Hematopoietic multipotent progenitor cell treated with erythropoietin and hydrocortisone succinate and interleukin-3 and kit ligand, for 17 days (in vitro differentiated cells): ENCODE measurements at places on chromosomes 16 and 17.

- DNase-seq: no peak
These were observed at the start of gene ARHGAP27 for GRCh38 chr17:45432405-45433158. Gene ARHGAP27, minus strand, starts transcription at chr17:45432870. Its CDS starts 2,591 bp downstream, at chr17:45430279.

GRCh38 chr17:77510133-77510796 lies 369.5 kb downstream of the SEC14L1 start:
- no peak for DNase-seq

- peak; percentile 60 for DNase-seq
These were observed 30.0 kb downstream of the TBCD start for GRCh38 chr17:82781894-82782274.

DNA sequence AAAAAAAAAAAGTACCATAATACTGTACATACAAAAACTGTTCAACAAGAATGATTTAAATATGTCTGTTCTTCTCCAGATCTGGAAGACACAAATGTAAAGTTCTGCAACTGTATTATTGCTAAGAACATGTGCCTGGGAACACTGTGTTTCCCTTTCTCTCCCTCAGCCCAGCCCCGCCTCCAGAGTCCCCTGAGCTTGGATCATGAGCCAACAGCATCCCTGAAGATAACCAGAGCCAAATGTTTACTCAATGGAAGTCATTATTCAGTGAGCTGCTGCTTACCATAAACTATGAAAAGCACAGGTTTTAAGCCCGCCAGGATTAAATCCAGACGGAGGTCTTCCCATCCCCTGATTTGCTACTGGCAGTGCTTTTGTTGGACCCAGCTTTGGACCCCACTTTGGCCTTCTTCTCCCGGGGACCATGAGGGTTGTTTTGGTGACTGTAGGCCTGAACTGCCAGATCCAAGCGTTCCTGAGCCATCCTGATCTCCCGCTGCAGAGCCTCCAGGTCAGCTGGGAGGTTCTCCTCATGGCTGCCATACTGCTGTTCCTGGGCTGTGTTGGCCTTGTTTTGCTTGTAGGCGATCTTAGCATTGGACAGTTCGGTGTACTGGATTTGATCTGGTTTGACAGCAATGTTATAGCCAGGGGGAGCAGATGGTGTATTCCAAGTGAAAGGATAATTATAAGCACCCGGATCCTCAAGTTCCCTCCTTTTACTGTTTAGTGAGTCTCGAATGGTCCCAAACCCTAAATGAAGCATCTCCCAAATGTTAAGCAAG lies 25.6 kb downstream of the GJC1 start:
- no peak for DNase-seq

DNA sequence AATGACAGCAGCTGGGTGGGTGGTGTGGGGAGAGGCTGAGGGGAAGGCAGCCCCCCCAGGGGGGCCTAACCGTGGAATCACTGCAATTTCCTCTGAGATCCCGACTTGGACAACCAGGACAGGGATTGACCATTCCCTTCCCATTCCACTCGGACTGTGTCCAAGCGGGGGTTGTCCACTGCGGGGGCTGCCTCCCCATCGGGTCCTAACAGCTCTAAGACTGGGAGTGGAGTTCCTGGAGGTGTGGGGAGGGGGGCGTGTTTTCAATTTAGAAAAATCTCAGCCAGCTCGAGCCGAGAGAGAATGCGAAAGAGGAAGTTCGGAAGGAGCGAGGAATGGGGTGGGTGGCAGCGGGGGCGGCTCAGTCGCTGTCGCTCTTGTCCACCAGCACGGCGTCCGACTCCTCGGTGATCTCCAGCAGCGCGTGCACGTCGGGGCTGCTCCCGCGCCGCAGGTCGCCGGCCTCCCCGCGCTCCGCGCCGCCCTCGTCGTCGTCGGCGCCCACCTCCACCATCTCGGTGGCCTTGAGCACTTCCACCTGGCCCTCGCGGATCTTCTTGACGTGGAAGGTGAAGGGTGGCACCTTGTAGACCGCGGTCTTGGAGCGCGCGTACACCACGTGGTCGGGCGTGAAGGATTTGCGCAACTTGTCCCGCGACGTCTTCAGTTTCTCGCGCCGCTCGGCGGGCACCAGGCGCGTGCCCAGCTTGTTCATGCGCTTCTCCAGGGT lies 16.2 kb upstream of the STAT3 start:
- DNase-seq: no peak

DNA sequence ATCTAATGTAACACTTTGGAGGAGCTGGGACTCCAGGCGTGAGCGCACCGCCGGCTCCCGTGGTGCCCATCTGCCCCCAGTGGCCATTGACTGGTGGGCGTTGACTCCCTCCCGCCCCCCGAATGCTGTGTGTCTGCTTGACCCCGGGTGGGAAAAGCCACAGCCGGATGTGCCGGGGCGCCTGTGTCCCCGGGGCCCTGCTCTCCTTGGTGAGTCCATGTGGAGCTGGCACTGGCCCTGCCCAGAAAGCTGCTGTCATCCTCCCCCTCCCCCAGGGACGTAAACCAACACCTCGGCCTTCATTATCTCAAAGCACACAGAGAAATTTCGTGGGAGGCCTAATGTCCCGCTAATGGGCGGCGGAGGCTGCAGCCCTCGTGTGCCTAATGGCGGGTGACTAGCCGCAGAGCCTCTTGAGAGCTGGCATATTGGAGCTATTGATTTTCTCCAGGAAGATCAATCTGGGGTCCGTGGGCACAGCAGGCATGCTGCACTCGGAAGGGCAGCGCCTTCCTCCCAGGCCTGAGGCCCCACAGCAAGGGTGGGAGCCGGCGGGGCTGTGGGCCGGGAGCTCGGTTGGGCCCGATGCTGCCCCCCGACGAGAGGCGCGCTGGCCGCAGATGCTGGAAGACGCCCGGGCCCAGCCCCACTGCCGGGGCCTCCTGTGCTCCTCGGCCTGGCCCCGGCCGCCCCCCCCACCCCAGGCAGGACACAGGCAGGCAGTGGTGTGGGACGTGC lies 4.0 kb upstream of the PERCC1 start:
- DNase-seq: no peak

GRCh38 chr16:52054326-52054725 lies 492.6 kb downstream of the TOX3 start:
- DNase-seq: no peak

DNA sequence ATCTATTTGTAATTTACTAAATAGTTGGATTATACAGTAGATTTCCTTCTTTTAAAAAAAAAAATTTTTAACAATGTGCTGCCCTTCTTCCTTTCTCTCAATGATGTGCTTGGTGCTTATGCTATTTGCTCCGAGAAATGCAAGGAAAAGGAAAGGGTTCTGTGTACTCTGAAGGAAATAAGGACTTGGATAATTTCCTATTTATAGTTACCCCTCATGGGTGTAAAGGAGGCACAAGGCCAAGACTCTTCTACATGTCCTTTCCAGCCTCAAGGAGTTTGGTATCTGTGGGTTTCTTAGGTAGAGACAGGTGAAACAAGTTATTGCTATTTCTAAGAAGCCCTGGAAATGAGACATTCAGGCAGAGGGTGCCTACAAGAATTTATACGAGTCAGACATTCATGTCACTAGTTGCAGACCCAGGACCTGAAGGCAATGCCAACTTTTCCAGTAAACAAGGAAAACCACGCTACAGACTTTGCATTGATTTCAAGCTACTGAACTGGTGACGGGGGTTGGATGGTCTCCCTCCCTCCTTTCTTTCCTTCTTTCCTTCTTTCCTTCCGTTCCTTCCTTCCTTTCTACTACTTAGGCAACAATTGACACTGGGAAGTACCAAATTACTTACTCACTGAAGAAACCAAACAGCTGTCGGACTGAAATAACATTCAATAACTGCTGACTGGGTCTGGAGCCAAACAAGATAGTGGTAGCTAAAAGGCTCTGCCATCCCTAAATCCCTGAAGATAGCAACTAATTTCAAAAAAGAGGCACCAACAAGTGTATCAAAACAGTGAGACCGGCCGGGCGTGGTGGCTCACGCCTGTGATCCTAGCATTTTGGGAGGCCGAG lies 33.8 kb upstream of the GHDC start:
- DNase-seq: no peak

DNA sequence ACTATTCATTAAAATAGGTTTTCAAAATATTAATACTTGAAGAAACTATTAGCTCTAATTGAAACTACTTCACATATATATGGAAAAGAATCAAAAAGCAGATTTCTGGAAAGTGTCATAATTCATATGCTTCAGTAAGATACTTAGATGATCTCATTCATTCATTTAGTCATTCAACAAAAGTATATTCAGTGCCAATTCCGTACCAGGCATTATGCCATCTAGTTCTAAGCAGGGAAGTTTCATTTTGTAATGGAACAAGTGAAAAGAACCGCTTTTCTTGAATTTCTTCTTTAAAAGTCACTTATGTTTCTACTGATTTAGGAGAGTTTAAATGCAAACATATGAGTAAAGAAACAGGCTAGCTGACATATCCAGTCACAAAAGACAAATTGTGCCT lies 118.3 kb upstream of the FAM20A start:
- DNase-seq: no peak

DNA sequence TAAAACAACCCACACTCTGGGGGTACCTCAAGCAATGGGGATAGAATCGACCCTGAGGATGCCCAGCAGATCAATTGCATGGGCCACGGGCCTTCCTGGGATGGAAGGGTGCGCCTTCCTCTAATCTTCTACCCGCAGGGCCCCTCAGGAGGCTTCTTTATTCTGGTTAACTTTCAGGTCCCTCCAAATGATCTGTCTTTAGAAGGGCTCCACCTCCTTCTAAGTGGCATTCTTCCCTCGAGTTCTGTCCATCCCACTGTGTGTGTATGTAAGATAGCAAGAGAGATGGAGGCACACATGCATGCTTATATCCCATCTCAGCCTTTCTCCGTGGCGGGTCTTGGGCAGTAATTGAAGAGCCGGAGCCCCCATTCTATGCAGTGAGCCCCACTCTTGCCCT lies 125.7 kb downstream of the MRM1 start:
- no peak for DNase-seq

DNA sequence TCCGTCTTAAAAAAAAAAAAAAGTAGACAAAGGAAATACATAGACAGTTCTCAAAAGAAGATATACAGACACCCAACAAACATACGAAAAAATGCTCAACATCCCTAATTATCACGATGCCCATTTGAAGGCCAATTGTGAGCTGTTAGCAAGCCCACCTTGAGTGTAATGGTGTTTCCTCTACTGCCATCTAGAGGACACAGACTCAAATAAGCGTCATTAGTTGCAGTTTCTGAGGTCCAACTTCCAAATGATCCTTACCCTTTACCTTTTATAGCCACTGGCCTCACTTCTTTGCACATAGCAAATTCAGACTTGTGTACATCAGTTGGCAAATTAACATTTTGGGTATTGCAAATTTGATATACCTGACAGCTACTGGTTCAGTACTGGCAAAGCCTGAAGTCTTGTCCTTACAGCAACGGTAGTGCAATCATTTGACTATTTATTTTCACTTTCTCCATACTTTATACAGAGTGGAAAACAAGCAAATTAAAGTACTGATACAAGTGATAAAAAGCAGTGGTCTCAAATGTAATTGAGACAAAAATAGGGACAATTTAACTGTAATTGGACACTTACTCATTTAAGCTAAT lies 536.3 kb upstream of the EEF2KMT start:
- DNase-seq: no peak

- DNase-seq: no peak
These were observed 686.2 kb downstream of the KCNJ2 start for GRCh38 chr17:70855401-70856054.

DNA sequence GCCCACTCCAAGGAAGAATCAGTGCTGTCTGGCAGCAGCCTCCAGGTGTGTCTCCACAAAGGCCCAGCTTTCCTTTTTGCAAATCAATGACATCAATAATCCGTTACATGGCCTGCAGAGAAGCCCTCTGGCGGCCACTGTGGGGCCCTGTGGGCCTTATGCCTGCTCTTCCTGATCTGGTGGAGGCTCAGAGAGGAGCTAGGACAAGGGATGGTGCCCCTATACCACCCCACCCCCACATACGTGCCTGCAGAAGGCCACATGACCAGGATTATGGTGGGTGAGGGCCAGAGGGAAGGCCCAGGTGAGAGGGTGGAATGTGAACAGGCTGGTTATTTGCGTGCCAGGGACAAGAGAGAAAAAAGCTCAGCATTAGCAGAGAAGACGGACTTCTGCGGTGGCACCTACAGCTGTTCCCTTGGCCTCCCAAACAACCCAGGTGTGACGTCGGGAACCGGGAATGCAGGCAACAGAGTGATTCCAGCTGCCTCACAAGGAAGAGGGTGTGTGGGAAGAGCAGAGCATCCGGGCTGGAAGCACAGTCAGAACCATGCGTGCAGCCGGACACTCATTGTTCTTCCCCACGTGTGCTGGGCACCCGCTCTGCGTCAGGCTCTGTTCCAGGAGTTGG lies 22.5 kb downstream of the EIF4A3 start:
- no peak for DNase-seq

DNA sequence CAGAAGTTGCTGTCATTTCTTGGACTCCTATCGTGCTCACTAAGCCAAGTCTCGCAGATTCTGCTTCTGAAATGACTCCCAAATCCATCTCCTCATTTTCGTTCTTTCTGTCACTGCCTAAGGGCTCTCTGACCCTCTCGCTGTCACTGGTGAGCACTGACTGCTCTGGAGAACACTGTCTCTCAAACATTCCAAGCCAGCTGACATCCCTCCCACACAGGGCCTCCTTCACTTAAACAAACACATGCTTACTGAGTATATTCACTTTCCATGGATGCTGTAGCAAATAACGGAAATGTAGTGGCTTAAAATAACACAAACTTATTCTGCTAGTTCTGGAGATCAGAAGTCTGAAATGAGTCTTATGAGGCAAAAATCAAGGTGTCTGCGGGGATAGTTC lies 18.8 kb downstream of the CACNG1 start:
- DNase-seq: no peak

GRCh38 chr17:65902831-65903522 lies 289.0 kb downstream of the CEP112 start:
- DNase-seq: no peak

DNA sequence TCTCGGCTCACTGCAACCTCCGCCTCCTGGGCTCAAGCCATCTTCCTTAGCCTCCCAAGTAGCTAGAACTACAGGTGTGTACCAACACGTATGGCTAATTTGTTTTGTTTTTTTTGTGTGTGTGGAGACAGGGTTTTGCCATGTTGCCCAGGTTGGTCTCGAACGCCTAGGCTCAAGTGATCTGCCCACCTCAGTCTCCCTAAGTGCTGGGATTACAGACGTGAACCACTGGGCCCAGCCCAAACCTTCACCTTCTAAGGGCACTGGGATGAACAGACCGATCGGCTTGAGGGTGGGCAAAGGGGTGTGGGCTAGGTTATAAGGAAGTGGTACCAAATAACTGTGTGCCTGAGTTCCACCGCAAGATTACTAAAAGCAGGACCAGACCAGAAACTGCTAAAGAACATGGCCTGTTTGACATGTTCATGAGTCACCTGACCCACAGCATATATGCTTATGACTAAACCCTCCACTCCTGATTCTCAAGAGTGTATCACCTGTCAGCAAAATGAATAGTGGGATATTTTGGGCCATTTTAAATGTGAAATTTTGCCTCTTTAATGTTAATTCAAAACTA lies 8.1 kb downstream of the TMEM97 start:
- no peak for DNase-seq

- no peak for DNase-seq
These were observed 131.6 kb downstream of the MRTFB start for GRCh38 chr16:14202697-14203096.
